ENCODE measurements at places on chromosomes 7 and 10.

DNA sequence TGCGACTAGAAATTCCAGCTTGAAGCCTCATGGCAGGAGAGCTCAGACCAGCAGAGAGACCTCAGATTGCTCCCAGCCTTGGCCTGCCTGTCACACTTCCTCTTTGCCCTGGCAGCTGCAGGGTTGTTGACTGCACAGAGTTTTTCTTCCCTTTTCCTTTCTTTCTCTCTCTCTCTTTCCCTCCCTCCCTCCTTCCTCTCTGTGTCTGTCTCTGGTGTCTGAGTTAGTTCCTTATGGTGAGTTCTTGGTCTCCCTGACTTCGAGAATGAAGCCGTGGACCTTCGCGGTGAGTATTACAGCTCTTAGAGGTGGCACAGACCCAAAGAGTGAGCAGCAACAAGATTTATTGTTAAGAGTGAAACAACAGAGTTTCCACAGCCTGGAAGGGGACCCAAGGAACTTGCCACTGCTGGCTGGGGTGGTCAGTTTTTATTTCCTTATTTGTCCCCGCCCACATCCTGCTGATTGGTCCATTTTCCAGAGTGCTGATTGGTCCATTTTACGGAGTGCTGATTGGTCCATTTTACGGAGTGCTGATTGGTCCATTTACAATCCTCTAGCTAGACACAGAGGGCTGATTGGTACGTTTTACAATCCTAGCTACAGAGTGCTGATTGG lies 266.3 kb downstream of the RPS24 start:
- no peak for DNase-seq
- no peaks in the 10 kb centered on the region for H3K27me3 ChIP-seq
- peaks cover 3% of the 10 kb centered on the region for H3K4me1 ChIP-seq
- H3K36me3 ChIP-seq = no peaks in the 10 kb centered on the region
- no peak overlapping the region for H3K4me3 ChIP-seq

GRCh38 chr10:60237977-60238758 lies 151.5 kb downstream of the ANK3 start:
- no peak overlapping the region for H3K27ac ChIP-seq
- H3K4me3 ChIP-seq = no peak overlapping the region
- no peaks in the 10 kb centered on the region for H3K27me3 ChIP-seq
- peak; percentile 71 for DNase-seq
- no peaks in the 10 kb centered on the region for H3K36me3 ChIP-seq

DNA sequence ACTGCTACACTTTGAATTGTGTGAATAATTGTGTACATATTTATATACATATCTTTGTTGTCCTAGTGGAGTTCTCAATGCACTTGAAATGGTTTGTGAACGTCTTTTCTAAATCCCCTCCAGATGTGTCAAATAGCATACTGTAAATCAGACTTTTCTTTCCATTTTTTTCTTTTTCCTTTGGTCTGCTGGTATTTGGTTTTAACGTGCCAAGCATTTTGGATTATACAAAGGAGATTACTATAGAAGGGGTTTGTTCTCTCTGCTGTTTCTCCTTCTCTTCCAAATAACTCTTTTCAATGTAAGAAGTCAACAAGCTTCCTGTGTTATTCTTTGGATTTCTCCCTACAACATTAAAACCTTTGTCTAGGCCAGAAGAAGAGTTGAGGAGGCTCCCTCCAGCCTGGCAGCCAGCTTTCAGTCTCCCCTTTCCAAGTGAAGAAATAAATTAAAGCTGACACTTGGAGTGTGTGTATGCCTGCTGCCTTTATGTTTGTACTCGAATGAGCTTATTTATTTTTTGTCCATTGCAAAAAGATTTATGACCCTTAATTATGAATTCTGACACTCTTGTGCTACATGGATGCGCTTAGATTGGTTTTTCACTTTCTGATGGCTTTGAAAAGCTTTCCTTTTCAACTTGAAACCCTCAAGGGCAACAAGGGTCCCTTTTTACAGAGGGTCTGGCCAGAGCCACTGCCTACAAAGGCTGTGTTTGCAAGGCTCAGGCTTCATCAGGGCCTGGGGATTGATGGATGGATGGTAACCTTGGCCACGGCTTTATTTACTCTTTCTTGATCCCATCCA lies 107.8 kb downstream of the RAB18 start:
- H3K36me3 ChIP-seq = no peaks in the 10 kb centered on the region
- DNase-seq = no peak
- H3K27me3 ChIP-seq = no peaks in the 10 kb centered on the region
- H3K4me1 ChIP-seq = no peaks in the 10 kb centered on the region
- H3K4me3 ChIP-seq = no peak overlapping the region

- no peaks in the 10 kb centered on the region for H3K27me3 ChIP-seq
- H3K4me1 ChIP-seq = peaks cover 17% of the 10 kb centered on the region
- H3K27ac ChIP-seq = no peak overlapping the region
- H3K36me3 ChIP-seq = no peaks in the 10 kb centered on the region
- DNase-seq = no peak
- H3K4me3 ChIP-seq = no peak overlapping the region
Measured at GRCh38 chr10:118473305-118473960, 122.0 kb downstream of the PRLHR start.

DNA sequence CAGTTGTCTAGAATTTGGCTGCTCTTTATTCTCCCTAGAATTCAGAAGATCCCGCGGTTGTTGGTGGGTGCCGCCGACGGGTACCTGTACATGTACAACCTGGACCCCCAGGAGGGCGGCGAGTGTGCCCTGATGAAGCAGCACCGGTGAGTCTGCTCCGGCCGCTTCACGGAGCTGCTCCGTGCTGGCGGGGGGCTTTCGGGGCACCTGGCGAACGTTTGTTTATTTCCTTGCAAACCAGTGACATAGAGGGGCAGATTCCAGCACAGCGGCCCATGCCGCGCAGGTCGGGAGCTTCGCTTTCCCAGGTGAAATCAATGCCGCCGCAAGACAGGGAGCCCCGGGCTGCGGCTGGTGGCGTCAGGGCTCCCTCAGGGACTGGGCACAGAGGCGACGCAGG lies 38.0 kb downstream of the WIPI2 start:
- no peak overlapping the region for H3K27ac ChIP-seq
- H3K4me1 ChIP-seq = no peaks in the 10 kb centered on the region
- no peaks in the 10 kb centered on the region for H3K27me3 ChIP-seq
- H3K36me3 ChIP-seq = peaks cover 66% of the 10 kb centered on the region
- no peak overlapping the region for H3K4me3 ChIP-seq

GRCh38 chr7:108059526-108059925 lies 56.6 kb upstream of the LAMB1 start:
- H3K36me3 ChIP-seq = no peaks in the 10 kb centered on the region
- H3K4me3 ChIP-seq = no peak overlapping the region
- no peaks in the 10 kb centered on the region for H3K4me1 ChIP-seq
- no peaks in the 10 kb centered on the region for H3K27me3 ChIP-seq
- DNase-seq = no peak
- no peak overlapping the region for H3K27ac ChIP-seq

DNA sequence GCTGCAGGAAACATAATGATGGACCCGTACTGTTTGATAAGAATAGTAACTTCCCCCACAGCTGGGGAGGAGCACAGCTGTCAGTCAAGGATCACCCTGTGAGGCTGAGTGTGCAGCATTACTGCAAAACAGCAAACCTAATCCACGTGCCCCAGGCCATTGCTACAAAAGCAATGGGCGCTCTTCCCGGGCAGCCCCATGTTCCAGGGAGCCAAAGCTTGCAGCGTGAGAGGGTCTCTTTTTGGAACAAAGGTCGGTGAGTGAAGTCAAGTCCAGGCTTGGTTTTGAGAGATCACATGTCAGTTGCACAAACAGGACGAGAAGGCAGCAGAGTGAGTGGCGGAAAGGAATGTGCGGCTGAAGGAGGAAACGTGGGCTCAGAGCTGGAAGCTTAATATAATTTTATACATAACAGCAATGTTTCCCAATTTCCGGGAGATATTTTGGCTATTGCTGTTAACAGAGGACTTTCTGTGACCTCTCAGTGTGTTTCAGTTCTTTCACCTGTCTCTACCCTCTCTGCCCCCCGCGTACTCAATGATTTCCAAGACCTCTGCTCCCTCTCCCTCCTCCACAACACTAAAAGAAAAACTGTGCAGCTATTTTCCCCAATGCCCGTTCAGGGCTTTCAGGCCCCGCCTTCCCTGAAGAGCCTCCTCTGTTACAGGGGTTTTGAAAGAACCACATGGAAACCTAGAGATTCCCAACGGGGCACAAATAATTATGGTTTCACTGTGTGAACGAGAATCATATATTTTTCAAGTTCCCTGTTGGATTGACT lies 128.9 kb downstream of the MTPAP start:
- no peaks in the 10 kb centered on the region for H3K4me1 ChIP-seq
- H3K4me3 ChIP-seq = no peak overlapping the region
- H3K36me3 ChIP-seq = no peaks in the 10 kb centered on the region

DNA sequence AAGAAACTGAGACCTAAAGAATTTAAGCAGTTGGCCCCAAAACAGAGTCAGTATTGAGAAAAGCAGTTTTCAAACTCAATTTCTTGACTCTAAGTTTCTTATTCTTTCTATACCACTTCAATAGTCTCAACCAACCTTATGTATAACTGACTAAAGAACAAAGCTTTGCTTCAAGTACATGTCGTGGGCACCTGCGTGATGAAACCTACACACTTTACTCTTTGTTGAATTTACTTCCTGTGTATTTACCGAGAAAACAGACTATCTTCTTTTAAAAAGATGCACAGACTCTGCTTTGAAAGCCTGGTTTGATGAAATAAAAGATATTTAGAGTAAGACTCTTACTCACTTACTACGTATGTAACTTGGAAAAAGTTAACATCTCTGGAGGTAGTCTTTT lies 297.2 kb upstream of the CDC14C start:
- H3K4me1 ChIP-seq = no peaks in the 10 kb centered on the region
- no peaks in the 10 kb centered on the region for H3K36me3 ChIP-seq
- H3K27ac ChIP-seq = no peak overlapping the region
- DNase-seq = no peak

DNA sequence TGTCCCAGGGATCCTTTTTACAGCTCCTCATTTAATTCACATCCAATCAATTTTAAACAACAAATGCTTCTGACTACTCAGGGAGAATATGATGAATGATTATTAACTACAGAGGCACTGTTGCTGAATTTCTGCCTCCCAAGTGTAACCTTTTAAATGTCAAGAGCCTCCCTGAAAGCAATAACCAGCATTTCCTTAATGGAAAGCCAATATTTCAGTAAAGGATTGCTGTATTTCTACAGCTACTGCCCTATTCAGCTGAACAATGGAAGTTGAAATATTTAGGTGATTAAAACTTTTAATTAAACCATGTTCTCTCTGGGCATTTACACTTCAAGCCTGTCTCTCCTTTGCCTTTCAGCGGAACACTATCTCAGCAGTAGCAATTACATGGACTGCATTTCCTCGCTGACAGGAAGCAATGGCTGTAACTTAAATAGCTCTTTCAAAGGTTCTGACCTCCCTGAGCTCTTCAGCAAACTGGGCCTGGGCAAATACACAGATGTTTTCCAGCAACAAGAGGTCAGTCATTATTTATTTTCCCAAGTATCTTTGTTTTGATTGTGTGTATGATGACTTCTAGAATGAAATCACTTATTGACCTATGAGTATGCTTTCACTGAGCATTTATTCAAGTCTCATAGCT lies 304.7 kb downstream of the BICC1 start:
- no peaks in the 10 kb centered on the region for H3K27me3 ChIP-seq
- DNase-seq = no peak
- H3K4me3 ChIP-seq = no peak overlapping the region
- no peak overlapping the region for H3K27ac ChIP-seq
- H3K4me1 ChIP-seq = peaks cover 8% of the 10 kb centered on the region
- H3K36me3 ChIP-seq = no peaks in the 10 kb centered on the region

DNA sequence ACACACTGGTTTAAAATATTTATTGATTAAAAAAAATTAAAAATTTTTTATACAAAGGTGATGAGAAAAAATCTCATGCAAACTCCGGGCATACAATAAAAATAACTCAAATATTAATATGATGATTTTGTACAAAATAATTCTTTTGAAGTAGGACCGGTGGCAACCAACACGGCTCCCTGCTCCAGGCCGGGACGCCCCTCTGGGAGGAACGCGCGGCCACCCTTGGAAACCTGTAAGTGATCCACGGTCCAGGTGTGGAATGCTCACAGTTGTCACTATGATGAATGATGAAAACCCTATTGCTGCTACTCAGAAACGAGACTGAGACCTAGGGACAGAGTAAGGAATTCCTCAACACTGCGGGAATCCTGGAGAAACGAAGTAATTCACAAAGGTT lies 219.1 kb downstream of the TCERG1L start:
- DNase-seq = no peak
- no peak overlapping the region for H3K4me3 ChIP-seq
- H3K4me1 ChIP-seq = no peaks in the 10 kb centered on the region
- H3K27ac ChIP-seq = no peak overlapping the region
- no peaks in the 10 kb centered on the region for H3K36me3 ChIP-seq

DNA sequence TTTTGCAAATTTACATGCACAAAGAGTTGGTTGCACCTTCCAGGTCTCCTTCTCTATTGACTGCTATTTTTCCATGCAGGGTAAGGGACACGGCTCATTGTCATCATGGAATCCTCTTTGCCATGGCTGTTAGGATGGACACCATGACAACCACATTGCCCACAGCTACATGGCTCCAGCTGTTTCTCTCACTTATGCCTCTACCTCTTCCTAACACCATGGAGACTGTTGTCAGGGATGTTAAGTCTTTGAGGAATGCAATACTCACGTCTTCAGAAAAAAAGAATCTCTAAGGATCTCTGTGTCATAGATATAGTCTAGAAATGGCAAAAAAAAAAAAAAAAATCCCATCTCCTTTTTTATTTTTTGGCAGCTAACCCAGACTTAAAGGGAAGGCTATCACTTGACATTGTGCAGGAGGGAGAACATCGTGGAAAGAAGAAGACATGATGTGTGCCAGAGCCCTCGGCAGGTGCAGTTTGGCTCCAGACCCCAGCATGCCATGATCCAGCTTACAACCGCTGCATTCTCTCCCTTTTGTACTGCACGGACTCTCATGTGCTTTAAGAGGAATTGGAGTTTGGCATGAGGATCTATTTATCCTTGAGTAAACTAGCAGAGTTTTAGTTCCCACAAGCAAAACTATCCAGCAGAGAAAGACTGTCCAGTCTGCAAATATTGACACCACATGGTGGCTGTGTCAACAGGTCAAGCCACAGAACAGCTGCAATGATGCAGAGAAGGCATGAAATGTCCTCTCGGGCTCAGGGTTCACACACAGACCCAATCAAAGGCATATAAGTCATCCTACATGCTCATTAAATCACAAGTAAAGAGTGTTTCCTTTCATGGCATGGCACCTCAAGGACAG lies 70.8 kb downstream of the FRMD4A start:
- H3K36me3 ChIP-seq = no peaks in the 10 kb centered on the region
- DNase-seq = no peak
- H3K4me1 ChIP-seq = peaks cover 3% of the 10 kb centered on the region
- H3K27ac ChIP-seq = peak overlapping the region; percentile 92

GRCh38 chr7:27501001-27501400 lies 161.7 kb downstream of the HIBADH start:
- H3K27me3 ChIP-seq = no peaks in the 10 kb centered on the region
- H3K4me1 ChIP-seq = no peaks in the 10 kb centered on the region
- H3K36me3 ChIP-seq = no peaks in the 10 kb centered on the region
- H3K4me3 ChIP-seq = no peak overlapping the region
- no peak overlapping the region for H3K27ac ChIP-seq

DNA sequence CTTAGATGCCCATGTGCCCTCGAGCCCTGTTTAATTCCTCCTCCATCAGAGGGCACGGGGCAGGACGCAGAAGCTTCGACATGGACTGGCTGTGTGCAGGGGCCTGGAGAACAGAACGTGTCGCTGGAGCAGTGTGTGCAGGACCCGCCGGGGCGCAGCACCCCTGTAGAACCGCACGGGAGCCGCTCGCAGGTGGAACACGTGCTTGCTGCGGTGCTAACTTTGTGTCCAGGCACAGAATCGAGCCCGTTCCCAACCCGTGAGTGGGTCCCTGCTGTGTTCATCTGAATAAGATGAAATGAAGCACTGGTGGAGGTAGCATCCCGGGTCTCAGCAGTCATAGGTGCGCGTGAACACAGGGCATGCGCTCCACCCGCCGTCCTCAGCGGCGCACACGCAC lies 116.9 kb downstream of the WDR37 start:
- no peak overlapping the region for H3K4me3 ChIP-seq
- H3K27me3 ChIP-seq = no peaks in the 10 kb centered on the region
- H3K27ac ChIP-seq = no peak overlapping the region
- no peak for DNase-seq
- H3K4me1 ChIP-seq = no peaks in the 10 kb centered on the region
